ENCODE measurements at places on chromosomes 3 and 15.

DNA sequence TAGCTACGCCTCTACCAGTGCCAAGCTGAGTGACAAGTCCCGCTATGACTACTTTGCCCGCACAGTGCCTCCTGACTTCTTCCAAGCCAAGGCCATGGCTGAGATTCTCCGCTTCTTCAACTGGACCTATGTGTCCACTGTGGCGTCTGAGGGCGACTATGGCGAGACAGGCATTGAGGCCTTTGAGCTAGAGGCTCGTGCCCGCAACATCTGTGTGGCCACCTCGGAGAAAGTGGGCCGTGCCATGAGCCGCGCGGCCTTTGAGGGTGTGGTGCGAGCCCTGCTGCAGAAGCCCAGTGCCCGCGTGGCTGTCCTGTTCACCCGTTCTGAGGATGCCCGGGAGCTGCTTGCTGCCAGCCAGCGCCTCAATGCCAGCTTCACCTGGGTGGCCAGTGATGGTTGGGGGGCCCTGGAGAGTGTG, 5.7 kb downstream of the GRM2 start:
- peak; percentile 3 for DNase-seq

- DNase-seq = peak; percentile 37
Measured at GRCh38 chr15:99928429-99928981, 195.3 kb upstream of the LYSMD4 start.

DNA sequence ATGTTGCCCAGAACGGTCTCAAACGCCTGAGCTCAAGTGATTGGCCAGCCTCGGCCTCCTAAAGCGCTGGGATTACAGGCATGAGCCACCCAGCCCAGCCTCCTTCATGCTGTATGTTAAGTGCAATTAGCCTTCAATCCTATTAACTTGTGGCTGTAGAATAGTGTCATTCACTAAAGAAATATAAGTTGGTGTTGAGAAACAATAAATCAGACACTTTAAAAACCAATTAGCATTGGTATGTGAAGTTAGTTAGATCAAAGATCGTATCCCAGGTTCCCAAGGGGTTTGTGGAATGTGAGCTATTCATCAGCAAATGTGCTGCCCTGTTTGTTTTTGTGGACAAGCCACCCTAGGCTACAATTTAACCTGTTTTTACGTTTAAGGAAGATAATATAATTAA, 11.0 kb upstream of the PIK3CB start:
- DNase-seq = no peak

- DNase-seq = no peak
Measured at GRCh38 chr3:24953060-24953771, 458.6 kb upstream of the THRB start.
